Activated T-helper 1 cell treated with anti-CD3 and anti-CD28 coated beads, Interleukin-12 subunit alpha, Interleukin-12 subunit beta, Interleukin-2, Interleukin-4 antibody, amounts not matched to agents 30 ng/mL and 10 ng/mL and 1 ng/mL, durations not matched to agents 14 hours and 24 hours and 36 hours (primary cell): ENCODE measurements at places on chromosomes 11 and 22. TPM values are rescaled to one million over a fixed set of nuclear protein-coding genes. Genes with fewer than 3 reads are reported as not detected.

Gene GTSE1
- total RNA-seq = 39.0 and 39.9 TPM in 2 replicates

Gene TMEM191B
- not detected in 2 replicates for total RNA-seq

Gene TIGD3
- total RNA-seq = 1.1 TPM in 2 replicates

Gene OR10A2
- not detected in 2 replicates for total RNA-seq

Gene SAA1
- not detected in 2 replicates for total RNA-seq

DNA sequence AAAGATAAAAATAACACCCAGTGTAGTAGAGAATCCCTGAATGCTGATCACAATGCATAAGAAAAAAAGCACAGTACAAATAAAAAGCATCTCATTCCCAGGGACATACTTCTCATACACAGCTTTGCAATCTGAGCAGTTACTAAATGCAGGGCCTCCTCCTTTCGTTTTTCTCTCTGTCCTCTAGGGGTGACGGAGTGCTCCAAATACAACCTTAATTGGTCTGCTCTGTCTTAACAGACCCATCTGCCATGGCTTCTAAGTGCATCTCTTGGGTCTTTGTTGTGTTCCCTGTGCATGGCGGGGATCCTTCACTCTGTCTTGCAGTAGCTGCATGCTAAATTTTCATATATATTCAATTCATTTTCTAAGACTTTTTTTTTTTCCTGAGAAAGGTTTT, 1114.2 kb upstream of the RAG2 start:
- no peaks in the 10 kb centered on the region for H3K27me3 ChIP-seq
- H3K27ac ChIP-seq = no peak overlapping the region
- H3K36me3 ChIP-seq = no peaks in the 10 kb centered on the region
- no peak overlapping the region for H3K4me3 ChIP-seq
- H3K4me1 ChIP-seq = no peaks in the 10 kb centered on the region

DNA sequence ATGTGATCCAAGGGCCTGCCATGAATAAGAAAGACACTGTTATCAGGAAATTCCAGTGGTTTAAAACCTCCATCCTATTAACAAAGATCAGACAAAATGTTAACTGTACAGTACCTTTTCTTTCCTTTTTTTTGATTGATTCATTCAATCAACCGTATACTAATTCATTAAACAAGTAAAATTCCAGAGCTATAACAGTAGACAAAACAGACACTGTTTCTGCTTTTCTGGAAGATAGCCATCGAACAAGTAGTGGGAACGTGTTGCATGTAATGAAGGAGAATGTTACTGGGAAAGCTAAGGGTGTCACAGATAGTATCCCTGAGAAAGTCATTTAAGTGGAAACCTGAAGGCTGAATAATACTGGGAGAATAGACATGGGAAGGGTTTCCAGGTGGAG, 73.7 kb upstream of the ALKBH3 start:
- peaks cover 13% of the 10 kb centered on the region for H3K36me3 ChIP-seq
- no peak overlapping the region for H3K4me3 ChIP-seq
- H3K4me1 ChIP-seq = no peaks in the 10 kb centered on the region
- no peaks in the 10 kb centered on the region for H3K27me3 ChIP-seq
- no peak overlapping the region for H3K27ac ChIP-seq

DNA sequence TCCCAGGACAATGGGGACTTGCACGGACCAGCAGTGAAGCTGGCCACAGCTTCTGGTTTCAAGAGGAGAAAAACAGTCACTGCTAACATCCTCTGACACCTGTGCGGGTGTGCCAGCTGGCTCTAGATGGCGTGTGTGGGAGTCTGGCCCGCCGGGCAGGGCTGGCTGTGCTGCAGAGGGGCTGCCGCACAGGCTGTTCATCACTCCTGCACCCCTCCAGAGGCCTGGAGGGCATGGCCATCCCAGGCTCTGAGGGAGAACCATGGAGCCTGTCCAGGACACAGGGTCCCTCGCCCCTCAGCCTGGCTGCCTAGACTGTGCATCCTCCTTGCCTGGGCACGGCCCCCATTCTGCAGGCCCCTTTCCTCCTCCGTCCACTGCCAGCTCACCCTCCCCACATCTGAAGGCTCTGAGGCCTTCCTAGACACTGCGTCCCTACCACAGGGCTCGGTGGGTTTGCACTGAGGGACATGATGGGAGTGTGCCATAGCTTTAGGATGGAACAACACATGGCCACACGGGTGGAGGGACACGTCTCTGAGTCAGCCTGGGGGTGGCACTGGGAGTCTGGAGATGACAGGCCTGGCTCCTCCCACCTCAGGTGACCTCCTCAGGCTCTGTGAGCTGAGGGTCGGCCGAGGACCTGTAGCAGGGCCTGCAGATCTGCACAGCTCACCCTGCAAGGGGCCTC, 42.1 kb upstream of the GNB1L start:
- no peaks in the 10 kb centered on the region for H3K27me3 ChIP-seq
- H3K4me1 ChIP-seq = peaks cover 13% of the 10 kb centered on the region
- H3K36me3 ChIP-seq = no peaks in the 10 kb centered on the region
- no peak for DNase-seq
- H3K27ac ChIP-seq = no peak overlapping the region
- H3K4me3 ChIP-seq = no peak overlapping the region

DNA sequence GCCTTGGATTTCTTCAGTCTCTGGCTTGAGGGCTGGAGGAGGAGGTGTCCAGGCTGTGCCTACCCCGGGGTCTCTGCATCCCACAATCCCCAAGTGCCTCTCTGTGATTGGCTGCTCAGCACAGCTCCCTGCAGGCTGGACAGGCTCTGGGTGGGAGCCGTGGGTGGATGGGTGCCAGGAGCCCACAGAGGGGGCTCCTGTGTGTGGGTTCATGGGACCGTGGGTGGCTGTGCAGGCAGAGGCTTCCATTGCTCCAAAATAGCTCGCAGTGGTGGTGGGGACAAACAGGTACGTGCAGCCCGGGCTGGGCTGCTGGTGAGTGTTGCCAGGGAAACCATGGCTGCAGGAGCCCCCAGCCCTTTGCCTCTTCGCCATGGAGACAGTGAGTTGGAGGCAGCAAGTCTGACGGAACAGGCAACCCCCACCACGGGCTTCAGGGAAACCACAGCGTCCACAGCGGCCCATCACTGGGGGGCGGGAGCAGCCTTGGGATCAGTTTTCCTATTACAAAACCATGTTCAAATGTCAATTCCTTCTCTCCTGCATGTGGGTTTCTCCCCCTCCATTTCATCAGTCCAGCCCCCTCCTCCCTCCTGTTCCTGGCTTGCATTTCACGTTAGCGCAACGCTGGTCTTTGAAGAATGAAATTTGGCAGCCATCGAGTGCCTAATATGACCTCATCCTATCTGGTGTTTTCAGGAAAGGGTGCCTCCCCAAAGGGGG, 155.2 kb downstream of the TRIM29 start:
- no peak overlapping the region for H3K27ac ChIP-seq
- no peak for DNase-seq
- H3K36me3 ChIP-seq = no peaks in the 10 kb centered on the region
- peaks cover 9% of the 10 kb centered on the region for H3K27me3 ChIP-seq
- H3K4me3 ChIP-seq = no peak overlapping the region
